GM06990 (cell line): ENCODE measurements at places on chromosomes 2 and 18.

- DNase-seq = no peak
Observed at GRCh38 chr2:29749843-29750242, 171.5 kb downstream of the ALK start.

DNA sequence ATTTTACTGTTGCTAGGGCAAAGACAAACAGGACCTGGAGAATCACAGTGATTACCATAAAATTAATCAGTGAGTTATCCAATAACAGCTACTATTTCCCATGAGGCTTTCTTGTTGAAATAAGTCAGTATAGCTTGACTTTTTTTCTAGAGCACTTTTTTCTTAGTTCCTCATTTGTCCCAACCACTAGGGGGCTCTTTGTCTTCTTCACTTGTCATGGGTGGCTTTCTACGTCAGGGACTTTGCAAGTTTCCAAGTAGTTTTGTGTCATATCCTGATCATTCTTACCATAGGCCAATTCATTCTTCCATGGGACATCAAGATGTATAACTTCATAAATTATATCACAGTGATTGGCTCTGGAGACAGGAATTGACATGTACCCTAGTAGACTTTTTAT, 1019.6 kb upstream of the PIK3C3 start:
- no peak for DNase-seq

DNA sequence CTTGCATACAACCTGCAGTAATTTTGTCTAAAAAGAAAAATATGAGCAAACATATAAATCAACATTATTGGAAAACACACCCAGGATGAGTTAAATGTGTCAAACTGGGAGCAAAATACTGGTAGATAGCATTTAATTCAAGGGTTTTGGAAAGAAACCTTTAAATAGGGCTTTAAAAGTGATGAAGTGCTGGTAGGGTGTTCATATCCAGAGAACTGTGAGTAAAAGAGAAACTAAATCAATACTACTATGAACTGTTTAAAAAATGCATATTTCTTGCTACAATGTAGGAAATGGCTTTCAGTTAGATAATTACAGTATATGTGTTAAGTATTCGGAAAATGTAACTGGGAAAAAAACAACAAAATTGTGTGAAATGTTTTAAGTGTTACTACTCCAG, 117.8 kb downstream of the ATAD2B start:
- no peak for DNase-seq

- no peak for DNase-seq
Observed at GRCh38 chr18:23102493-23103261, 32.6 kb upstream of the CABLES1 start.

DNA sequence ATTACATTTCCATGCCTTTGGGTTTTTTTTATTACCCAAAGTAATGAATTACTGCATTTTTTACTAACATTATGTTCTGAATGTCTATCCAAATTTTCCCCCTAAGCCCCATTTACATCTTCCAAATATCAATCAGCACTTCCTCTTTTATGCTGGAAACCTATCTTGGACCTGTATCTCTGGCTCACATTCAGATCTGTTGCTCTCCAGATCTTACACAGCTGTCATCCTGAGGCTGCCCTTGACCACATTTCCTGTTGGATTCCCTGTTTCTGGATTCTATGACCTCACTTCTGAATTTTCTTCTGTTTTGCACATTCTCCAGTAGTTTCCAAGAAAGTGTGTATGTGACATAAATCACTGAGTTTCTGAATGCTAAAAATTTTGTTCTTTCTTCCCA, 146.7 kb downstream of the PDE1A start:
- DNase-seq = no peak

DNA sequence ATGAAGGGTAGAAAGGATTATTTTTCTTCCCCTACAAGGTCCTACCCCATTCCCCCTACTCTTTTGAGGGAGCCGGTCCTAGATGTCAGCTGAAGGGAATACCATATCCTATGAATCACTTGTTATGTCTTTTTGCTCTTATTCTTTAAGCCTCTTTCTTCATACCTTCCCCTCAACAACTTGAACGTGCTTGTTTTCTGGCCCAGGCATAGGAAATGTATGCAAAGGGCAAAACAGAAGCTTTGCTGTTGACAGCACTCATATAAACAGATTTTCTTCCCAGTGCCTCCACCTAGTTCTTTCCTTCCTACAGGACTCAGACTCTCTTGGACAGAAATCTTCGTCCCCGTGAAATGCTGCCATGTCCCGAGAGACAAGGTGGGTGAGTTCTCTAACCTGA, 64.6 kb downstream of the TMEM17 start:
- DNase-seq = no peak
